ENCODE measurements at places on chromosomes 6 and 20. TPM values are rescaled to one million over a fixed set of nuclear protein-coding genes. Genes with fewer than 3 reads are reported as not detected.

- DNase-seq, result no peak
Measured at GRCh38 chr6:27290065-27290849, 21.8 kb downstream of the POM121L2 start.

DNA sequence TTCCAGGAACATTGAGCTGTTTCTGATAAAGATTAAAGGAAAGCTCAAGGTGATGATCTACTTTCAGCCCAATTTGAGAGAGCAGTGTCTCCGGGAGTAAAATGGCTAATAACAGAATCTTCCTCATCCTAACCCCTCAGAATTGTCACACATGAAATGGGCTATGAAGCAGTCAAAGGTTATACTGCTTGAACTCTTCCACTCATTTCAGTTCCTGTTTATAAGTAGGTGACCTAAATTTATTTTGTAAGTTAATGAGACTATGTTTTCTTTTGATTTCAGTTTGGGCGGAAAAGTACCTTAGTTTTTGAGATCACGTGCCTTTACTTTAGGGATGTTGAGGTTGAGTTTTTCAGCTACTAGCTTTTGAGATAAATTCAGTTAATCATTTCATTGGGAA, 47.2 kb downstream of the QKI start:
- no peak for DNase-seq

- DNase-seq, result no peak
Measured at GRCh38 chr6:11218538-11219399, 13.7 kb downstream of the NEDD9 start.

DNA sequence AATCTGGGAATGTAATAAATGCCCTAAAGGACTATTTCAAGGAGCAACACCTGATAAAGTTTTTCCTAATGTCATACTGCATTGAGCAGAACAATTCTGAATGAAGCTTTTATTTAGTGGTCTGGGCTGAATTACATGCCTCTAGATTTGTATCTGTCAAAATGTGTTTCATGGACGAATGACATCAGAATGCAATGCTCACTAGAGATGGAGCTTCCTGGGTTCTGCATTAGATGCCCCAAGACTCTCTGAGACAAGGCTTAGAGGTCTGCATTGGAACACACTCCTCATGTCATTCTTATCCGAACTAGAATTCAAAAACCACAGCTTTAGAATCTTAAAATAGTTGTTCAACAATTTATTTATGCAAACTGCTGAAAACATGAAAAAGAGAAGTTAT, 62.0 kb downstream of the SYNE1 start:
- DNase-seq, result no peak

TPD52L2 gene
- 120 TPM for total RNA-seq

DNA sequence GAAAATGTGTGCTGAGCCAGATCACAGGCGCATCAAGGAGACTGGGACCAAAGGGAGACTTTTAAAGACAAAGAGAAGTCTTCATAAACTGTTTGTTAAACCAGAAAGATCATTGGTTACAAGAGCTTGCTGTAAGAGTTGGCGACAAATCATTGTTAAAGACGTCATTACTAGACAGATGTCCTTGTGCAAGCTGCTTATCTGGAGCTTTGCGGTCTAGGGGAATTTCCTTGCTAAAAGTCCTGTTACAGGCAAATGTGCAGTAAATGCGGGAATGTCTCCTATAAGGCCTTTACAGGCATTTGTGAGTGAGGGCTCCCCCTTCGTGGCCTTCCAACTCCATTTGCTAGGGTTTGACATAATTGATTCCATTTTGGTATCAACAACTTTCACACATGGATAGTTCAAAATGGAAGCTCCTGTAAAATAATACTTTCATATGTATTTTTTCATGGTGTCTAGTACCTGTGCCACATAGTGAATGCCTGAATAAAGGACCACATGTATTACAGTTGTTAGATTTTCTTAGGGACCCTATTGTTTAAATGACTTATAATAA, 362.4 kb downstream of the UTRN start:
- no peak for DNase-seq

- no peak for DNase-seq
Measured at GRCh38 chr6:43493833-43494232, 16.3 kb downstream of the LRRC73 start.

DNA sequence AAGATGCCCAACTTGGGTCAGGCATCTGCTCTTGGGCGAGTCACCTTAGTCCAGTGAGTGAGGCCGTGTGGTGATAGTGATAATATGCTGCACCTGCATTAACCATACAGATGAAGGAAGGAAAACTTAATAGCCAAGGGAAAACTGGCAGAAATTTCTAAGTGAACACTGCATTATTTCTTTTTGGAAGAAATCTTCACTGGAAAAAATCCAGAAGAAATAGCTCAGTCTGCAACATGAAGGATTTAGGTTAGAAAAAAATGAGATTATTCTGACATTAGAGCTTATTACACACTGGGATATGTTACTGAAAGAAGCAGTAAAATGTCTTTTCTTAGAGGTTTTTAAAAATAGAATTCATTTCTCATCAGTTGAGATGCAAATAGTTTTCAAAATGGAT, 947.3 kb downstream of the KIF16B start:
- DNase-seq, result no peak

DUSP15 gene
- total RNA-seq, result 3.7 TPM

- no peak for DNase-seq
Measured at GRCh38 chr20:45427236-45428149, 11.6 kb downstream of the PIGT start.

DNA sequence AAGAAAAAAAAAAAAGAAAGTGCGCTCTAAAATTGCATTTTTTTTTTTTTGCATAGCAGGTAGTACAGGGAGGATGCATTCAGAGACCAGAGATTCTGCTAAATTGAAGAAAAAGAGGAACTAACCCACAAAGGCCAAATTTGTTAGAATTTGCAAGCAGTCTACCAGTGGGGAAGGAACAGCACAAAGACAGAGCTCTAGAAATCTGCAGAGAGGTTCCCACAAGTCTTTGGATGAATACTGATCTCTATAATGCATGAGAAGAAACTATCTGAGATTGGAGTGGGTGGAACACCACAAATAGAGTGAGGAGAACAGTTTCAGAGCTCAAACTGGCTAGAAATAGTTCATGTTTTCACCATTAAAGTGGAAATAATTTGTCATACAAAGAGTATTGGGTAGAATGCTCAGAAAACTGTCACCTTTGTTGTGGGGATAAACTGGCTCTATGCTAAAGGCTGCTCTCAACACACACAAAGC, 79.6 kb upstream of the AHI1 start:
- DNase-seq, result no peak

- DNase-seq, result no peak
Measured at GRCh38 chr20:402496-402885, 5.6 kb upstream of the RBCK1 start.

GRCh38 chr6:166565084-166565967, 21.2 kb downstream of the RAMACL start:
- DNase-seq, result no peak

TRIM10 gene
- total RNA-seq, result not detected

DNA sequence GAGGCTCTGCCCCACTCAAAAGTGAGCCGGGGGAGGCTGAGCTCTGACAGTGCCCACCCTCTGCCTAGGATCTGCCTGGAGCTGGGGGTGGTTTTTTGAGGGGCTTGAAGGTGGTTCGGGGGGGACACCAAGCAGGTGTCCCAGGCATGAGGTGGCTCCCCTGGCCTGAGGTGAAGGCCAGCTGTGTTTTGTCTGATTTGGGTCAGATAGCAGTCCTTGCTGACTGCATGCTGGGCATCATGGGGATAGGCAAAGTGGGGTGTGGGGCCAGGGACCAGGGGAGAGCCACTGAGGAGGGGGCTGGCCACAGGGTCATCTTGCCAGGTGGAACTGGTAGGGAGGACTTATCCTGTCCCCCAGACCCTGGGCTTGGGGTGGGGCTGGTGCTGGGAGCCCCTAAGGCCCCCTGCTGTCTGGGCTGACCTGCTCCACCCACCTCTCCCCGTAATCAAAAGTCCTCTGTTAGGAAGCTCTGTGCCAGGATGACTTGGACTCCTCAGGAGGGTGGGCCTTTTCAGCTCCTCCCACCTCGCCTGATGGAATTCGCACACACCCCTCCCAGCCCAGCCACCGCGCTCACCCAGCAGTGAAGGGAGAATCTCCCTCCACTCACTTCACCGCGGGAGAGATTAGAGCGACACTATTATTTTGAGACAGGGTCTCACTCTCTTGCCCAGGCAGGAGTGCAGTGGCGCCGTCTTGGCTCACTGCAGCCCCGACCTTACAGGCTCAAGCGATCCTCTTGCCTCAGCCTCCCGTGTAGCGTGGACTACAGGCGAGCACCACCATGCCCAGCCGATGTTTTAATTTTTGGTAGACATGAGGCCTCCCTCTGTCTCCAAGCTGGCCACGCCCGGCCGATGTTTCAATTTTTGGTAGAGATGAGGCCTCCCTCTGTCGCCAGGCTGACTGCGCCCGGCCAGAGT, 1.5 kb upstream of the COL9A3 start:
- no peak for DNase-seq

DNPH1 gene
- 79.1 TPM for total RNA-seq

DNA sequence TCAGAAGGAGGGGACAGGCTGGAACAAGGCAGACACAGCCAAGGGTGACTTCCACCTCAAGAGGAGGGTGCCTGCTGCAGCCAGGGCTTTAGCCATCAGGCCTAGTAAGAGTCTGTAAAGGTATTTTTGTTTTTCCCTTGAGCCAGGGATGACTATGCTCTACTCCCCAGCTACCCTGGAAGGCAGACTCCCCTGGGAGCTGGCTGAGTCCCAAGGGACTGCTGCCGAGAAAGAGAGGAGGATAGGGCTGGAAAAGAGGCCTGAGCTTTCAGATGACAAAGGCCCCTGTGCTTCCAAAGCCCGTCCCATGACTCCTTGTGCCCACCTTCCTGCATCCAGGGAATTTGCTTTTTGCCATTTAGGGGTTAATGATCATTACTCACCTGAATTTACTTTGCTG, 14.0 kb upstream of the GSTA4 start:
- no peak for DNase-seq

TMEM14A gene
- total RNA-seq, result 22.6 TPM

MEI4 gene
- not detected for total RNA-seq

GRCh38 chr6:141719476-141719875, 413.2 kb upstream of the GJE1 start:
- no peak for DNase-seq

ZNF76 gene
- 27.7 TPM for total RNA-seq

DNA sequence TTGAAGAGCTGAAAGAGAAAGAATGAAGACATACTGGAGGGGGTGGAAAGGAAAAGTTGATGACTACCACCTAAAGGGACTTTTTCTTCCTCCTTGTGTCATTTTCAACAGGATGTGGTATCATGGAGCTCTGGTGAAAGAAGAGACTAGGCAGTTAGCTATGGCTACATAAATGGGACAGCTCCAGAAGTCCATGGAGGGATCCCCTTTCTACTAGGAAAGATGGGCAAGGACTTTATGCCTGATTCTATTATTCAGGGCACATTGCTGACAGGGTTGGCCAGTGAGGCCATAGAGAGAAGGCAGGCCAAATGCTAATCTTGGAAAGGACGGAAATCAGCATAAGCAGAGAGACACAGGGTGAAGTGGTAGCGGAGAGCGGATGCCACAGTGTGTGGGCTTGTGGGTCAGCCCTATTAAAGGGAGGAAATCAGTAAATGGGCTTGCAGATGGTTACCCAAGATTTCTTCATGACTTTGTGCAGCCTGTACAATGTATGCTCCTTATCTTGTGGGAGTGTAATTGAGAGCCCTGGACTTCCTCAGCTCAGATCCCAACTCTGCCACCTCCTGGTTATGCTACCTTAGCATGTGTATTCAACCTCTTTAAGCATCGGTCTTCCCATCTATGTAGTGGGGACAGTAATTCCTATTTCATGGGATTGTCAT, 77.4 kb upstream of the TMEM170B start:
- no peak for DNase-seq

CST7 gene
- total RNA-seq, result 7.7 TPM

- no peak for DNase-seq
Measured at GRCh38 chr6:100300221-100300736, 164.4 kb downstream of the SIM1 start.

C20orf141 gene
- total RNA-seq, result 1.2 TPM

RBM24 gene
- 1.8 TPM for total RNA-seq

UNC5CL gene
- total RNA-seq, result 1.9 TPM

DNA sequence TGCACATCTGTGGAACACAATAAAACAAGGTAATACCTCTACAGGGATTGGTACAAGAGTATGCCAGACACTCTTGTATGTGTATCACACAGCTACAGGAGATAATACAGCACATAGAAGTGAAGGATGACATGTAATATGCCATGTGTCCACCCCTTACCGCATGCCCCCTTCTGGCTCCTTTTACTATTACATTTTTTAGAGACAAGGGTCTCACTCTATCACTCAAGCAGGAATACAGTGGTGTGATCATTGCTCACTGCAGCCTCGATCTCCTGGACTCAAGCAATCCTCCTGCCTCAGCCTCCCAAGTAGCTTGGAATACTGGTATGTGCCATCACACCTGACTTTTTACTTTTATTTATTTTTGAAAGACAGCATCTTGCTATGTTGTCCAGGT, 4.2 kb upstream of the NCR3 start:
- no peak for DNase-seq

DNA sequence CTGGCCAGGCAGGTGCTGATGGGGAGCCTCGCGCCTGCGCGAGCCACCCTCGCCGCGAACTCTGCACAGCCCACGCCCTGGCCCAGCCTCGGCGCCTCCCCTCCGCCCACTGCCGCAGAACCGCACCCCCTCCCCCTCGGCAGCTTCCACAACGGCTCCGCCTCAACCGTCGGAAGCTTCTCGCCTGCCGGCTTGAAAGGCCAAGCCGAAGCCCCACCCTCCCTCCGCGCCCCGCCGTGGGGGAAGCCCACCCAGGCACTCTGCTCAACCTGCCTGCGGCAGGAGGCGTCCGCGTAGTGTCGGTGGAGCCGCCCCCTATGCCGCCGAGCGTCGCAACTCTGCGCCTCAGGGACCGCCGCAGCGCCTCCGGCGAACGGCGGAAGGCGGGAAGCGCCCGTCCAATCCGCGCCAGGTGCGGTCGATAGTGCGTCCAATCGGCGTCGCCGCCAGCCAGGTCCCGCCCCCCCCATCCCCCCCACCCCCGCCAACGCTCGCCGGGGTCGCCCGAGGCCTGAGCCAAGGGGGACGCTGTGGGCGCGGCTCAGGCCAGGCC, at the start of gene SYCP2:
Gene SYCP2, minus strand, starts transcription at position 342 of the 553 bp plus-strand sequence. CDS start 11,224 bp downstream, outside the sequence.
- no peak for DNase-seq

PGBD1 gene
- 3.0 TPM for total RNA-seq

GRCh38 chr6:44177691-44178423, 19.2 kb downstream of the CAPN11 start:
- no peak for DNase-seq

CCM2L gene
- total RNA-seq, result 4.3 TPM

DNA sequence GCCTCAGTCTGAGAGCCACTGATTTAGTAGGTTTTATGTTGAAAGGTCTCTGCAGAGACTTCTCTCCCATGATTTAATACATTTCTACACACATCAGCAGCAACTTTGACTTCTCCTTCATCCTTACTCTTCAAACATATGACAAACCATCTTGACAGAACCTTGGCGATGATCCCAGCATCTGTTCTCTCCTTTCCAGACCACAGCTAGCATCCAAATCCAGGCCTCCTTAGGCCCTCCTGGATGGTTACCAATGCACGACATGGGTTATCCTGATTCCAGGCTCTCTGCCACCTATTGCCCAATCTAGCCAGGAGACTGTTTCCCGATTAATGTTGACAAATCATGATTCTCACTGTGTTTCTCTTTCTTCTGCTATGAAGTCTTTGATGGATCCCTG, 16.8 kb downstream of the LAMA4 start:
- no peak for DNase-seq

- no peak for DNase-seq
Measured at GRCh38 chr6:136761227-136761922, 30.9 kb downstream of the MAP3K5 start.

Data from omental fat pad (tissue), 4 donors.